ENCODE measurements at places on chromosomes 1 and 21.

GRCh38 chr1:30518186-30518585, 205.2 kb downstream of the MATN1 start:
- no peak for DNase-seq

DNA sequence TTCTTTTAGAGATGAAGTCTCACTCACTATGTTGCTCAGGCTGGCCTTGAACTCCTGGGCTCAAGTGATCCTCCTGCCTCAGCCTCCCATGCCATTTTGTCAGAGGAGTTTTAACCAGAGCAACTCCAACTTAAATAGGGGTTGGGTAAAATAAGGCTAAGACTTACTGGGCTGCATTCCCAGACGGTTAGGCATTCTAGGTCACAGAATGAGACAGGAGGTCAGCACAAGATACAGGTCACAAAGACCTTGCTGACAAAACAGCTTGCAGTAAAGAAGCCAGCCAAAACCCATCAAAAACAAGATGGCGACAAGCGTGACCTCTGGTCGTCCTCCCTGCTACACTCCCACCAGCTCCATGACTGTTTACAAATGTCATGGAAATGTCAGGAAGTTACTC, 5.7 kb upstream of the DNAH14 start:
- DNase-seq, result no peak

DNA sequence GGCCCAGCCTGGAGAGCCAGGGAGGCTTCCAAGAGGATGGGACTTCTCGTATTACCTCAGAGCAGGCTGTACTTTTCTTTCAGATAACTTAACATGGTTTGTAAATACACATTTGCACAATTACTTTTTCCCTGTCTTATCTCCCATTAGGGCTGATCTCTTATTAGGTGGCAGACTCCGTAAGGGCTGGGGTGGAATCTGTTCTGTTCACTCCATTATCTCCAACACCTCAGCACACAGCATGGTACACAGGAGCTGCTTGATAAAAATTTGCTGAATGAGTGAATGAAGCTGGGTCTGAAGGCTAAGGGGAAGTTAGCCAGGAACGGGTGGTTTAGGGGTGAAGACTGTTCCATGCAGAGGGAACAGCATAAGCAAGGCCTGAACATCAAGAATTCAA, 48.9 kb downstream of the LDLRAD2 start:
- no peak for DNase-seq

GRCh38 chr1:151918819-151919610, 9.7 kb upstream of the THEM4 start:
- DNase-seq, result no peak

DNA sequence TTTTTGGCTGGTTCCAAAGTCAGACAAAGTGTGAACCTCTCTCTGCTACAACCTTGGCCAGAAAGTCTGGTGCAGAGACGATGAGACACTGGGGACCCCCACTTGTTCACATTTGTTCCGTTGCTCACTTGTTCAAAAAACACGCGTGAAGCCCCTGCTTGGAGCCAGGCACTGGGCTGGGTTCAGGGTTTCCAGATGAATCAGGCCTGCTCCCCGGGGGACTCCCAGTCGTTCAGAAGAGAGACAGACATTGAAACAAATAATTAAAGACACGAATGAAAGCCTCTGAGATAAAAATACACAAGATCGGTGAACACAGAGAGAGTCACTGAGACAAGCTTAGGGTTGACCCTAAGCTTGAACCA, 101.5 kb upstream of the RUNX3 start:
- no peak for DNase-seq

- no peak for DNase-seq
Observed at GRCh38 chr1:15146142-15146680, 7.3 kb upstream of the TMEM51 start.

DNA sequence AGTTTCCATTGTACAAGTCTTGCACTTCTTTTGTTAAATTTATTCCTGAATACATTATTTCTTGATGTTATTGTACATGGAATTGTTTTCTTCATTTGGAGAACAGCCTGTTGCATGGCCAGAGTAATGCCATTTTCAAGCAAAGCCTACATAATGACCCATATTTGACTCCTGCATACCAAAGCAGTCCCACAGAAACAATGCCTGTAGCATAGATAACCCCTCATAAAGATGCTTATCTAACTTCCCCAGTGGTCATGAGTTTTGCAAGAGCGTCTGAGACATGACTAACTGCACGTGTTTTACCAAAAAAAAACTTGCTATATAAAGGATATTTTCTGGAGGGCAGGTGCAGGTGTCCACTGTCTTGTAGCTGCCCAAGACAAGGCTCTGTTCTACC, 30.3 kb upstream of the RLF start:
- no peak for DNase-seq

- DNase-seq, result no peak
Observed at GRCh38 chr1:89023026-89023425, 360 bp upstream of the GBP3 start.

GRCh38 chr1:53511323-53511932, 52.2 kb downstream of the DMRTB1 start:
- DNase-seq, result no peak

DNA sequence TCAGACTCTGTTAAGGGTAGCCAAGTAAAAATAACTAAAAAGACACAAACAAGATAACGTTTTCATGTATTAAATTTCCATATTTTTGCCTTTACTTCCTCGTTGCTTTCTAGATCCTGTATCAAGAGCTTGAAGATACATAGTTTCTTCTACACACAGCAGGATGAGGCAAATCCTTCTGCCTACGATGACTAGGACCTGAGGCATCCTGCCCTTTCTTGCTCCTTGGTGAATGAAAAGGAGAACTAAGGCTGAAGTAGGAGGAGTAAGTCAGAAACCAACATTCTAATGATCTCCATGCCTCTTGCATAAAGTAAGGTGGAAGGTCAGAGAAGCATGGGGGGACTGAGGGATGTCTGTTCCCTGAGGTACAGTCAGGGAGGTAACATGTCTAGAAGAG, 102.6 kb downstream of the GPATCH2 start:
- DNase-seq, result no peak

DNA sequence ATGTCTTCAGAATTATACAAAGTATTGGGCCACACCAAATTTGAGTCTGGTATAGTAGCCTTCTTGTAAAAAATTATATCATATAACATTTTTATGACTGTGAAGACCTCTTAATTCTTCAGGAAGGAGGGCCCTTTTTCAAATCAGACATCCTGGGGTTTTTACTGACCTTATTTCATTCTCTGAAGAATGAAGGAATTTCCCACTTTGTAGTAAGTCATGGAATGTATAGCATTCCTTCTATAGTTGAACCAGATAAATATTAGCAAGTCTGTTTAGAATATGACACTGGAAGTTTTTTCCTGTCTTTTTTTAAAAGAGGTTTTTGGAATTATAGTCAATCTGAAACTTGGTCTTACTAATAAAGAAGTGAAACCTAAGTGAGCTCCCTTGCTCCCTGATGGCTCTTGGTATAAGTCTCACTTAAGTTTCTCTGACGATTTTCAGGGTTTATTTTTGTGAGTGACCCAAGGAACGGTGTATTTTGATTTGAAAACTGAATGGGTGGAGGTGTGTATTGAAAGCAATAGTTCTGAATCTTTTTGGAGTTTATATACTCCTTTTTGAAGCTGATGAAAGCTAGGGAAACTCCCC, 23.7 kb downstream of the SNX27 start:
- DNase-seq, result no peak

GRCh38 chr1:164771619-164772361, 212.8 kb downstream of the PBX1 start:
- DNase-seq, result no peak

DNA sequence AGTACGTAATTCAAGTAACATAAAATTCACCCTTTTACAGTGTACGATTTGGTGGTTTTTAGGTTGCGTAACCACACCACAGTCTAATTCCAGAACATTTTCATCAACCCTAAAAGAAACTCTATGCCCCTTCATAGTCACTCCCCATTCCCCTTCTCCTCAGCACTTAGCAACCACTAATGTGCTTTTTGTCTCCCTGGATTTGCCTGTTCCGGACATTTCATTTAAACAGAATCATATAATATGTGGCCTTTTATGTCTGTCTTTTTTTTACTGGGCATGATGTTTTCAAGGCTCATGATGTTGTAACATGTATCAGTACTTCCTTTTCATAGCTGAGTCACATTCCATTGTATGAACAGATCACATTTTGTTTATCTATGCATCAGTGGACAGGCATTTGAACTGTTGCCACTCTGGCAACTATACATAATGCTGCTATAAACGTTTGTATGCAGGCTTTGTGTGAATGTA, 20.8 kb downstream of the OBSCN start:
- no peak for DNase-seq

- no peak for DNase-seq
Observed at GRCh38 chr1:87963556-87963955, 634.9 kb downstream of the LMO4 start.

- no peak for DNase-seq
Observed at GRCh38 chr21:31733551-31734149, 1.7 kb upstream of the SCAF4 start.

DNA sequence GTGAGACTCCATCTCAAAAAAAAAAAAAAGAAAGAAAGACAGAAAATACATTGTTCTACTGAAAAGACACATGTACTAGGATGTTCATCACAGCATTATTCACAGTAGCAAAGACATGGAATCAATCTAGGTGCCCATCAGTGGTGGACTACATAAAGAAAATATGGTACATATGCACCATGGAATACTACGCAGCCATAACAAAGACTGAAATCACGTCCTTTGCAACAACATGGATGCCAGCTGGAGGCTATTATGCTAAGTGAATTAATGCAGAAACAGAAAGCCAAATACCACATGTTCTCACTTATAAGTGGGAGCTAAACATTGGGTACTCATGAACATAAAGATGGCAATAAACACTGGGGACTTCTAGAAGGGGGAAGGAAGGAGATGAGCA, 48.9 kb upstream of the SLC19A2 start:
- no peak for DNase-seq

GRCh38 chr1:23810818-23811540, 10.4 kb upstream of the GALE start:
- peak; percentile 6 for DNase-seq

GRCh38 chr1:8854240-8854639, 24.2 kb downstream of the ENO1 start:
- no peak for DNase-seq

GRCh38 chr1:20578721-20579395, 10.0 kb upstream of the CDA start:
- DNase-seq, result no peak

DNA sequence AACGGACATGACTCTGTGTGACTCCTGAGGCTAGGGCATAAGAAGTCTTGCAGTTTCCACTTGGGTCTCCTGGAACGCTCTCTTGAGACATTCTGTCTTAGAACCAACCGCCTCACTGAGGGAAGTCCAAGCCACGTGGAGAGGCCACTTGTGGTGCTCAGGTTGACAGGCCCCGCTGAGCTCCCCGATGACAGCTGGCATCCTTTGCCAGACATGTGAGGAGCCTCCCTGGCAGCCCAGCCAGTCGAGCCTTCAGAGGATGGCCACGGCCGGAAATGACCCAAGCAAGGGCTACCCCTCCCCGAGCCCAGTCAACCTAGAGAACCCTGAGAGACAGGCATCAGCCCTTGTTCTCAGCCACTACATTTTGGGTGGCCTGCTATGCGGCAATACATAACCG, 20.7 kb downstream of the PLEKHA6 start:
- no peak for DNase-seq

GRCh38 chr1:246792603-246793002, 68.4 kb downstream of the SCCPDH start:
- DNase-seq, result no peak

- DNase-seq, result no peak
Observed at GRCh38 chr1:11157394-11157793, 31.8 kb upstream of the ANGPTL7 start.

DNA sequence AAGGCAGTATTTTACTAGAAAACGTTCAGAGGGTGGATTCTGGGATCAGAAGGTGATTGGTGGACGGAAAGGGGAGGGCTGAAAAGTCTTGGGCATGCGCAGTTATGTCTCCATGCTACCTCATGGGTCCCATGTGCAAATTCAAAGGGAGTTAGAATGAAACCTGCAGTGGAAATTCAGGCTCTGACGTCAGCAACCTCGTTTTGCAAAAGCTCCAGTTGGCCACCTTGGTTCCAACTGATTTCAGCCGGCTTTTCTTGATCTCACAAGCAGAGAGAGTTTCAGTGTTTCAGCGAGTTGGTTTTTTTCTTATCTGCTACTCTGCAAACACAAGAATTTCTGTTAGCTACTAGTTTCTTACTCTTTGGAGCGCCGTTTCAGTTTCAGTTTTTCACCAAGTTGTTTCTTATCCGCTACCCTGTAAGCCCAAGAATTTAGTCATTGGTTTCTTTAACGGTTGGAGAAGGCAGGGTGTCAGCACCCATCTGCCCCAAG, 69.8 kb upstream of the PGBD5 start:
- DNase-seq, result no peak

GRCh38 chr1:115337276-115337632, 795 bp downstream of the NGF start:
- no peak for DNase-seq

DNA sequence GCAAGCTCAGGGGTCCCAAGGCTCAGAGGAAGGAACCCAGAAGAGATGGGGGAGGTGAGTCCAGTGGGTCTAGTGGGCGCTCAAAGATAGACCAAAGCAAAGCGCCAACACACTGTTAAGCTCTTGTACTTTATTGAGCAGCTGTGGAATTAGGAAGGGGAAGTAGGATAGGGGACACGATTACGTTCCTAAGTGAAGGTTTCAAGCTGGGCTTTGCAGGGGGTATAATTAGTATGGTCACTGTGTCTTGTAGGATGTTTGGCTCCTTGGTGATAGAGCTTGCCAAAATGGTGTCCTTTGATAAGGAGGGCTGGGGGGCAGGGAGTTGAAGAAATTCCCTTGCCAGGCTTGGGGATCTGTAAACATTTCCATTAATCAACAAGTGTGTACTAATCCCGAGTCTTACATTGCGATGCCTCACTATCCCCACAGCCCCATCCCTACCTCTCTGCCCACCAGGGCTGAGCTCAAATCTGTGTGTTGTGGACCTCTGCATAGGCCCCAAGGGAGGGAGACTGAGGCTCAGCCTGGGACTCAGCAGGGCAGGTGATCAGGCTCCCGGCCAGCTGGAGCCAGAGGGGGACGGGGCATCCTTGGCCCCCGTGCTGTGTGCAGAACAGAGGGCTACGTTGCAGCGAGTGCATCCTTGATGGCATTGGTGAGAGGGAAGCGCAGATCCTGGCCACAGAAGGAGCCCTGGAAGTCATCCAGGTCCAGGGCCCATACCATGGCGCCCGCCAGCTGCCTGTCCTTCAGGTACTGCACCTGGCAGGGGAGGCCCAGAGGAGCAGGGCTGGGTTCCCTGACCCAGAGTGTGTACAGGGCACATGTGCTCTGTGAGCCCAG, 3.4 kb upstream of the MYBPH start:
- DNase-seq, result peak; percentile 57

- no peak for DNase-seq
Observed at GRCh38 chr1:178349801-178350200, 147.0 kb downstream of the CLEC20A start.

GRCh38 chr1:230839173-230839572, 29.1 kb downstream of the C1orf198 start:
- DNase-seq, result no peak

- no peak for DNase-seq
Observed at GRCh38 chr1:4169991-4170390, 269.9 kb upstream of the C1orf174 start.

All from NCI-H1092 treated with DMSO at 0.1 percent for 48 hours (cell line).